ENCODE measurements at places on chromosomes 4 and X.
A peak's percentile ranks its signal among the peaks of the same experiment; 100 is the strongest.

GRCh38 chr4:5888222-5889001 lies 4.5 kb downstream of the CRMP1 start:
- peak; percentile 96 for DNase-seq

DNA sequence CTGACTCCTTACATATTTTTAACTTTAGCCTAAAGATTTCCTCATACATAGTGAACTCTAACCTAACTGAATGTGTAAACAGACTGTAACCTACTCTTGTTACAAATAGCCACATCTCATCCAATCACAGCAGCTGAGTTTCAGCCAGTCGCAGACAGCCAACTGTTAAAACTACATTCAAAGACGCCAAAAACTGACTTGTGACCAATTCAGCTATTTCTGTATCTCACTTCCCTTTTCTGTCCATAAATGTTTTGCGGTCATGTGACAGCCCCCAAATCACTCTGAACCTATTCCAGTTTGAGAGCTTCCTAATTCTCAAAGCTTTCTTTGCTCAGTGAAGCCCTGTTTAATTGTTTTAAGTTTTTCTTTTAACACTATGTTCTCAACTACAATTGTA lies 2731.9 kb downstream of the ARAP2 start:
- DNase-seq = no peak

GRCh38 chrX:86910602-86911311 lies 606.8 kb upstream of the KLHL4 start:
- DNase-seq = no peak

DNA sequence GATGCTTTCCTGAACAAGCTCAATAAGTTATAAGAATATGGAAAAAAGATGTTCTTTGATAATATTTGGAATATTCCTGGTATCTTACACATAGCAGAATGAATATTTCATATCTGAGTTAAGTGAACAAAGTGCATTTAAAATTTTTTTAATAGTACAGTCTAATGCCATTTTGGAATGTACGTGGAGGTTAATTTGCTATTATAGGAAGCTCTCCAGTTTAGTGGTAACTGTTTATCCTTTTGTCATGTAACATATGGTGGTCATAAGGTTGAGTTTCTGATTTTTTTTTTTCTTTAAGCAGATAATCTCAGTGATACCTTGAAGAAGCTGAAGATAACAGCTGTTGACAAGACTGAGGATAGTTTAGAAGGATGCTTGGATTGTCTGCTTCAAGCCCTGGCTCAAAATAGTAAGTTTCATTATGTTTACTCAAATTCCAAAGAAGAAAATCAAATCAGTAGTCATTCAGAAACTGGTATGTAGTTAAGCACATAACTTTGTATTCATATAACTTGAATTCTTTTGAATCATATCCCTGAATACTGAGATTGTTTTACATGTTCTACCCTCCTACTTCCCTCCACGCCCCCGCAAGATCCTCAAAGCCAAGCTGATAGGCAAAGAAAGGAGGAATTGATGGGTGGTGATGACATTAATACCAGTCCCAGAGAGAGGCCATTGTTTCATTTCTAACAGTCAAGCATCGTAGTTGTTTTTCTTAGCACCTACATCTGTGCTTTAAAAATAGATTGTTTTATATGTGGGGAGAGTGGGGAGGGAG lies 32.1 kb downstream of the RAP1GDS1 start:
- DNase-seq = no peak

GRCh38 chrX:129638917-129639316 lies 15.8 kb downstream of the APLN start:
- DNase-seq = peak; percentile 76

- no peak for DNase-seq
Measured at GRCh38 chrX:136766785-136767103, 14.0 kb downstream of the ARHGEF6 start.

GRCh38 chr4:9800848-9801247 lies 19.4 kb downstream of the DRD5 start:
- DNase-seq = no peak

DNA sequence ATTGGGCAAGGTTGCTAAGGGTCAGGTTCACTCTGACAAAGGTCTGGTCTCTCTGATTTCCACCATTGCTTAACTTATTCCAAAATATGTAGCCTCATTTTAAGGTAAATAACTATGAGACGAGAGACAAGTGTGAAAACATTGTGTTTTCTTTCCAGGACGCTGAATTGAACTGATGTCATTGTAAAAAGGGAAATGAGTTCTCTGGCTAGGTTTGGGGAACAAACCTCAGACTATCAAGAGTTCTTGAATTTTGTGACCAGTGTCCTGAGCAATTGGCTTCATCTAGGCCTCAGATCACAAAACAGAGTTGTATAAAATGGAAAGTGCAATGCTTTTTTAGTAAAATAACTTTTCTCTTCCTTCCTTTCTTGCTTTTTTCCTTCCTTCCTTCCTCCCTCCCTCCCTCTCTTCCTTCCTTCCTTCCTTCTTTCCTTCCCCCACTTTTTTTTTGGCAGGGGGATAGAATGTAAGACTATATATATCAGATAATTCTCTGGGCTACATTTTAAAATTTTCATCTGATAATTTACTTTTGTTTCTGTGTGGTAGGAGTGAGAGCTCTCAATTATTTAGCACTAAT lies 30.8 kb upstream of the CXCL8 start:
- DNase-seq = no peak

- peak; percentile 10 for DNase-seq
Measured at GRCh38 chr4:103786014-103786413, 66.2 kb upstream of the TACR3 start.

- no peak for DNase-seq
Measured at GRCh38 chrX:53656845-53657244, 29.7 kb downstream of the HUWE1 start.
